Neural progenitor cell (in vitro differentiated cells): ENCODE measurements at places on chromosomes 11 and 22. TPM values are rescaled to one million over a fixed set of nuclear protein-coding genes. Genes with fewer than 3 reads are reported as not detected.

The MIAT gene
- total RNA-seq, result 262 and 277 TPM in 2 replicates

The NDUFC2 gene
- 36.7 and 89.5 TPM in 2 replicates for total RNA-seq

The CHRDL2 gene
- total RNA-seq, result 0.06 TPM in 1 of 2 replicates, not detected in the other

The AIFM3 gene
- 4.3 and 12.0 TPM in 2 replicates for total RNA-seq

The BAIAP2L2 gene
- 0.86 and 2.6 TPM in 2 replicates for total RNA-seq

The INCENP gene
- total RNA-seq, result 73.9 and 135 TPM in 2 replicates

The C11orf58 gene
- total RNA-seq, result 241 and 320 TPM in 2 replicates

The TSSK2 gene
- not detected in 2 replicates for total RNA-seq

The DCHS1 gene
- total RNA-seq, result 4.5 and 9.0 TPM in 2 replicates

The TSPO gene
- total RNA-seq, result 1.6 and 9.9 TPM in 2 replicates

The ROBO4 gene
- not detected in 2 replicates for total RNA-seq

The CASP12 gene
- total RNA-seq, result not detected in 2 replicates

The DESI1 gene
- 22.7 and 25.0 TPM in 2 replicates for total RNA-seq

The TMEM191C gene
- total RNA-seq, result 1.5 TPM in 1 of 2 replicates, not detected in the other

The SAA1 gene
- total RNA-seq, result not detected in 2 replicates

The MFRP gene
- not detected in 2 replicates for total RNA-seq

The MMP10 gene
- total RNA-seq, result 0.32 TPM in 1 of 2 replicates, not detected in the other

The DAGLA gene
- total RNA-seq, result 1.1 and 4.6 TPM in 2 replicates

The RIC3 gene
- 29.5 and 33.7 TPM in 2 replicates for total RNA-seq

The YPEL1 gene
- 32.2 and 39.1 TPM in 2 replicates for total RNA-seq

The ACER3 gene
- 10.9 and 18.9 TPM in 2 replicates for total RNA-seq

The OR52H1 gene
- not detected in 2 replicates for total RNA-seq

The CLTCL1 gene
- 7.9 and 13.7 TPM in 2 replicates for total RNA-seq

The KCNQ1OT1 gene
- 2.3 TPM in 2 replicates for total RNA-seq

The APOBEC3B gene
- not detected in 2 replicates for total RNA-seq

The EIF3M gene
- 640 and 1,051 TPM in 2 replicates for total RNA-seq

The GPR83 gene
- 0.03 TPM in 1 of 2 replicates, not detected in the other for total RNA-seq

The IGHMBP2 gene
- total RNA-seq, result 13.6 and 16.5 TPM in 2 replicates

The EFEMP2 gene
- total RNA-seq, result 9.2 and 25.1 TPM in 2 replicates

The PDHX gene
- total RNA-seq, result 29.5 and 38.4 TPM in 2 replicates

The DEPDC5 gene
- 18.3 and 37.1 TPM in 2 replicates for total RNA-seq

The MYEOV gene
- not detected in 2 replicates for total RNA-seq

The PANX2 gene
- 0.88 and 1.9 TPM in 2 replicates for total RNA-seq

The OR10D3 gene
- not detected in 2 replicates for total RNA-seq

The XBP1 gene
- 72.7 and 73.9 TPM in 2 replicates for total RNA-seq

The KDM4D gene
- 4.8 and 6.8 TPM in 2 replicates for total RNA-seq

The TRAF6 gene
- total RNA-seq, result 11.0 and 11.5 TPM in 2 replicates

The DDTL gene
- not detected in 2 replicates for total RNA-seq

The SLC25A17 gene
- 27.1 and 31.7 TPM in 2 replicates for total RNA-seq
